ENCODE measurements at places on chromosomes 4 and X.

GRCh38 chrX:9164533-9165426 is 130.9 kb upstream of the FAM9B start:
- DNase-seq = no peak

- no peak for DNase-seq
Measured at GRCh38 chr4:161604516-161605300, 559.1 kb downstream of the FSTL5 start.

- no peak for DNase-seq
Measured at GRCh38 chr4:168734703-168735678, 238.1 kb downstream of the PALLD start.

GRCh38 chr4:56424697-56425514 is 10.5 kb downstream of the PPAT start:
- no peak for DNase-seq

DNA sequence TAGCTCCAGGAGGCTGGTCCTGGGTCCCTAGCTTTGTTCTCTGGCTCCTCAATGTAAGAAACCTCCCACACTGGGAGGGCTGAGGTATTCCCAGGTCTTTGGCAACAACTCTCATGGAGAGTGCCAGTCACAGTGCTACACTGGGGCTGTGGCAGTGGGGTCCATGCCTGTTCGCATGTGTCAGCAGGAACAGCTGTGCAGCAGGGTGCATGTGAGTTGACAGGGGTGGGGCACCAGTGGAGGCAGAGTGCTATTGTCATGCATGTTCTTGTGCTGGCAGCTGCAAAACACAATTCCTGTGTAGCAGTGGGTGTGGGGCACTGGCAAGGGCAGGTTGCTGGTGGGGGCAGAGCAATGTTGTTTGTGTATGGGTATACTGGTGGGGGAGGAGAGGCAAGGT is 246.0 kb downstream of the CXXC4 start:
- no peak for DNase-seq

- no peak for DNase-seq
Measured at GRCh38 chrX:111123125-111123524, 27.1 kb downstream of the PAK3 start.

DNA sequence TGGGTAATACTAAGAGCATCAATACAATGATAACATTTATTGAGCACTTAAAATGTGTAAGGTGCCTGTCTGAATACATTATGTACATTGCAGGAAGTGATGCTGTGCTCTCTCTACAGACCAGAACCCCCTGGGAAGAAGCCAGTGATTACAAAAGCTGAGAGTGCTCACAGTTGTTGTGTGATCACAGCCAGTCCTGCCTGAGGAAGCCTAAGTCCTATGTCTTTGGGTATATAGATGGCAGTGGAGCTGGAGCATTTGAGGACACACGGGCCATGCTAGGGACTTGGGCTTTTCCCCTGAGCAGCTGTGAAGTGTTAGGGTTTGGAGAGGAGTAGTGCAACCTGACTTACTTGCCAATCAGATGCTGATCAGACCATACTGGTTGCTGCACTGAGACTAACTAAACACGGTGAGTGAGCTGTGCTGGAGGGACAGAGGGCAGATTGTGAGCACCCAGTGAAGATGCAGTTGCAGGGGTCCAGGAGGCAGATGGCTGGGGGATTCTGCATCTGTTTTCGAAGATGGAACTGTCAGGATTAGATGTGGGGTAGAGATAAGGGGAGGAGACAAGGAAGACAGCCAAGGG is 60.8 kb upstream of the TBC1D14 start:
- no peak for DNase-seq

DNA sequence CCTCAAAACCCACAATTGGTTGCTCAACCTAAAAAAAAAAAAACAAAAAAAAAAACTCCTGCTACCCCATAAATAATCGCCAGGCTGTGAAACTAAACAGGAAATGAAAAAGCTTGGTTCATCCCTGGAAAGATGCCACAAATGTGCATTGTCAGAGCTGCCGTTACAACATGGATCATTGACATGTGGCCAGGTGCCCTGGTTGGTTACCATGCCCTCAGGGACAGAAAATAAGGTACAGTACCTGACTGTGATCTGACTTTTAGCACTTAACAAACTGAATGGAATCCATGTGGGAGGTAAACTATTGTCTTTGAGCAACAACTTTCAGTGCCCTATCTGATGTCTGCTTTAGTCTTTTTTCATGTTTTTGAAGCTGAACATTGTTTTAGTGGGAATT is 118.0 kb upstream of the RPL34 start:
- DNase-seq = no peak

- DNase-seq = no peak
Measured at GRCh38 chr4:84263415-84263814, 235.7 kb downstream of the NKX6-1 start.

DNA sequence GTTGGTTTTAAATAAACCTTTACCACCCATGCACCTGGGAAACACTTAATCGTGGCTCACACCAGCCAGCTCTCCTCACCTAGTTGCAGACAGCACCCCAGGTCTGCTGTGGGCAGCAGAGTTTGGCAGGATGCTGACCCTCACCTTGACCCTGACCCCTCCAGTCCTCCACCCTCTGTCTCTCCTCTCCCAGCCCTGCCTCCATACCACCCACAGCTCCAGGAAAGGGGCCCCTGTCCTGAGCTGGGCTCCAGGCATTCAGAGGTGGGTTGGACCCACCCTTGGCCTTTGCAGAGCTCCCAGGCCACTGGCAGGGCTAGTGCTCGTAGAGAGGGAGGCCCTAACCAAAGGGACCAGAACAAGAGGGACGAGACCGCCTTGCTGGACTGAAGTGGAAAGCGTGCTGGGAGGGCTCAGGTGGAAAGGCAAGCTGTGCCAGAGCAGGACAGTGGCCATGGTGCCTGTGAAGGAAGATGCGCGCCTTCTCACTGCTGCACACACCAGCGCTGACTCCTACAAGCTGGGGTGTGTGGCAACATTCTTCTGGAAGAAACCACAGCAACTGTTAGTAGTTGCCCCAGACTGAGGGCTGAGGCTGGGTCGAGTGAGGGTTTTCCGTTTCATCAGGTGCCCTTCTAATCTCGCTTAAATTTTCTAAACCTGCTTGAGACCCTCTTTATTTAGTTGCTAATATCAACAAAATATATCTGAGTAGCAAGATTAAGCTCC is 10.7 kb upstream of the S100P start:
- DNase-seq = no peak

GRCh38 chr4:6889736-6890324 is 19.8 kb upstream of the TBC1D14 start:
- no peak for DNase-seq

DNA sequence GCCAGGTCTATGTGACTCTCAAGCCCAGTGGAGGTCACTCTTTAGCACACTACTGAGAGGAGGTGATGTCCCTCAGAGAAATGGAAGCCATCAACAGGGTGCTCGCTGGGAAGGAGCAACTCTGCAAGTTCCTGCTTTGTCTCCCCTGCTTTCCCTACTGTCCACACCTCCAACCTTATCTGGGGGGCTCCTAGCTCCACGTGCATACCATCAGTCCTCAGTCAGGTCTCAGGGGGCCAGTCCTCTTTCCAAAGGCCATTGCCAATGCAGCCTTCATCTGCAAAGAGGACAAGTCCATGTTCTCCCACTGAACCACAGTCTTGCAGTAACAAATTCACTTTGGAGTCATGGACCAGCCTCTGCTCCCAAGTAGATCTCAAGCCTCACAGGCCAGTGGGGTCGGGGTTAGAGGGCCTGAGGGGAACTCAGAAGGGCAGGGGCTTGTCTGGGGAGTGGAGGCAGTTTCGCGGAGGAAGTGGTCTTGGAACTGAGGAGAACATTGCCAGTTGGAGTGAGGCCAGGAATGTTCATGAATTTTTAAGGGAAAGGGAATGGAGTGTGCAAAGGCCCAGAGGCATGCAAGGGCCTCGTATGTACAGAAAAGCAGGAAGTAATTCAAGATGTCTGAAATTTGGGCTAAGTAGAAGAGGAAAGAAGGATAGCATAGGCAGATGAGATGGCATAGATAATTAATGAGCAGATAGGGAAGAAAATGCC is 8.9 kb downstream of the RTL5 start:
- DNase-seq = no peak

GRCh38 chr4:118955515-118955914 is 66.9 kb downstream of the SYNPO2 start:
- DNase-seq = no peak

DNA sequence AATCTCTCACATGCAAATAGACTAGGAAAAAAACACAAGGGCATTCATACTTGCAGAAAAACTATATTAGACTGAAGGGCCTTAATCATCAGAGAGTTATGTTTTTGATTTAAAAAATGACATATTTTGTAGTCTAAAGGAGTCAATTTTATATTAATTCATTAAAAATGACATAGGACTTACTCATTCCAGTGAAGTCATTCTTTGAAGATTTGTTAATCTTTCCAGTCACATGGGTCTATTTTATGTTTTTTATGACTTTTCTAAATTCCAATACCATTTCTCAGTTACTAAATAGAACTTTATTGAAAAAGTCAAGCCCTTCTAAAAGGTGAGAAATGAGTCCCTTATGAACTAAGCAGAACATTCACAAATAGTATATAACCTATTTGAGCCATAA is 743.8 kb upstream of the INTU start:
- no peak for DNase-seq

DNA sequence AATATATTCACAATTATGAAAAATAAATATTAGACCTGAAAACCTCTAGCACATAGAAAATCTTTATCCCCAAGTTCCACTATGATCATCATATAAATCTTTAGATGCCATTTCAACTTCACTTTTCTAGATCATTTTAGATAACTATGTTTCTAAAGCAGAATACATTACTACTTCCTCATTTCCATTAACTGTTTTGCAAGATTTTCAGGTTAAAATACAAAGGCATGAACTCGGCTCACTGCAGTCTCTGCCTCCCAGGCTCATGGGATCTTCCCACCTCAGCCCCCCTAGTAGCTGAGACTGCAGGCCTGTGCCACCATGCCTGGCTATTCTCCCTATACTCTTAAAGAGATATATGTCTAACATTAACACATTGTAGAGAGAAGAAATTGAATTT is 1365.9 kb upstream of the AGA start:
- DNase-seq = no peak

- DNase-seq = no peak
Measured at GRCh38 chr4:161496-162284, 37.4 kb downstream of the ZNF718 start.

DNA sequence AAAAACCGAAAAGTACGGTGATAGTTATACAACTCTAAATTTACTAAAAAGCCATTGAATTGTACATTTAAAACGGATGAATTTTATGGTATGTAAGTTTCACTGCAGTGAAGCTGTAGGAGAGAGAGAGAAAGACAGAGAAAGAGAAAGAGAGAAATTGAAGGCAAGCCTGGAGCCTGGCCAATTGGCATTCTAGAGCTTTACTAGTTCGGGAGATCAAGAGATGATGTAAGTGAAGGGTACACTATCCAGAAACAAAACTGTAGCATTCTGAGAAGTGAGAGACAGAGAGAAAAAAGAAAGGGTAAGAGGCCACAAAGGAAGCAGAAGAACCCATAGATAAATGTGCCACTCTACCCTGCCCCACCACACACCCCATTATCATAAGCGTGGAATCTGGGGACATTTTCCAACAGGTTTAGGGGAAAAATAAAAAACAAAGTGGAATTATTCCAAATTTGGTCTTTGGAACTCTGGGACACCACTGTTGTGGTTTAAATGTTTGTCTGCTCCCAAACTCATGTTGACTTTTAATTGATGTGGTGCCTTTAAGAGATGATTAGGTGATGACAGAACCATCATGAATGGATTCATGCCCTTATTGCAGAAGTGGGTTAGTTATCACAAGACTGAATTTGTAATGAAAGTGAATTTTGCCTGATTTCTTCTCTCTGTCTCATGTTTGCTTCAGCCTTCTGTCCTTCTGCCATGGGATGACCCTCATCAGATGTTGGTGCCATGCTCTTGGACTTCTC is 123.0 kb upstream of the PLS3 start:
- DNase-seq = no peak

DNA sequence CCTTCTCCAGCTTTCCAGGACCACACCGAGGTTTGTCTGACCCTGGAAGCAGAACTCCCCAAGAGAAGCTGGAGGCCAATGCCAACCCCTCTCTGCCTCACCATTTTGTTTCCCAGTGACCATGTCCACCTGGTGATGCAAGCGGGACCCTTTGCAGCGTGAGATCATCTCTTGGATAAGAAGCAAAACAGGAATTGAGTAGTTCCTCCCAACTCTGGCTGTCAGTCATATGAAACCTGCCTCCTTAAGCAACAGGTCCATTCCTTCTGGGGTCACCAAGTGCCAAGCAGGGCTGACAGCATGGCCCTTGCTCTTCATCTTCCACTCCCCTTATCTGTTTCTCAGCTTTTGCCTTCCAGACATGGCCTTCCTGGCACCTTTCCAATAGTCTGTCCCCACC is 41.3 kb upstream of the MTM1 start:
- no peak for DNase-seq

DNA sequence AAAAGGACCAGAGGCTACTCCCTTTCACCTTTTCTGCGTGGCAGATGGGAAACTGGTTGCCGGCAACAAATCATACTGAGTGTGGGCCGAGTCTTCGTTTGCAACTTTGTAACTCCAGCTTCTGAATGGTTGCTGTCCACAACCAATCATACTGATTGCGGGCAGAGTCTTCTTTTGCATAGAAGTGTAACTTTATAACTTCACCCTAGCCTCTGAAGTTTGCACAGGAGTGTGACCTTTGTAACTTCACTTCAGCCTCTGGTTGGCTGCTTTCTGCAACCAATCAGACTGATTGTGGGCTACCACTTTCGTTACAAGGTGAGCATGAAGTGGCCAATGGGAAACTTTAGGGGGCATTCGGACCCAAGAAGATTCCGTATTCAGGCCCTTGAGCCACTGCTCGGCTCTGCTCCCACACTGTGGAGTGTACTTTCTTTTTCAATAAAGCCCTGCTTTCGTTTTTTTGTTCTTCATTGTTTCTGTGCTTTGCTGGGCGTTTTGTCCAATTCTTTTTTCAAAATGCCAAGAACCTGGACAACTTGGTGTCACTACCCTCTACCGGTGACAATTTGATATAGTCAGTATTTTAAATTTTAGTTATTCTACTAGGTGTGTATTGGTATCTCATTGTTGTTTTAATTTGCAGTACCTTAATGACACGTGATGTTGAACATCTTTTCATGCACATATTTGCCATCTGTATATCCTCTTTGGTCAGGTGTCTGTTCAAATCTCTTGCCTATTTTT is 9.0 kb upstream of the PAGE5 start:
- DNase-seq = no peak

DNA sequence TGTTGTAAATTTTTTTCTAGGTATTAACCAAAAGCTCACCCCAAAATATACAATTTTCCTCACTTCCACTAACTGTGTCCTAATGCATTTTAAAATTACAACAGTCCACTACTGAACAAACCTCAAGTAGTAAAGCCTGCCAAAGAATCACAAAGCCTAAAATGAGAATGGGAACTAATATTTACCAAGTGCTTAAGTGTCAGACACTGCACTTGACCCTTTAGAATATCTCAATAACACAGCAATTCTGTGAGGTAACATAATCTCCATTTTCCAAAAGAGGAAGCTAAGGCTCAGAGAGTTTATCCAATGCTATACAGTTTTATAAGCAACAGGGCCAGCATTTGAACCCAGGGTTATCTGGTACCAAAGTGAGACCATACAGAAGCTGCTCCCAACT is 4.9 kb downstream of the SLC9A7 start:
- DNase-seq = no peak

All from vagina (tissue), 2 donors.